ENCODE measurements at places on chromosomes 13 and 19.
A peak's percentile ranks its signal among the peaks of the same experiment; 100 is the strongest.

- DNase-seq, result no peak
Observed at GRCh38 chr13:29749401-29750182, 100.8 kb downstream of the UBL3 start.

GRCh38 chr13:79401259-79402070 lies 4.6 kb downstream of the RBM26 start:
- DNase-seq, result no peak

- no peak for DNase-seq
Observed at GRCh38 chr19:7916103-7916954, 1.7 kb downstream of the TGFBR3L start.

- DNase-seq, result no peak
Observed at GRCh38 chr19:38792250-38793111, 3.5 kb downstream of the LGALS7B start.

- no peak for DNase-seq
Observed at GRCh38 chr19:37197768-37198167, 12.6 kb downstream of the ZNF585B start.

- DNase-seq, result no peak
Observed at GRCh38 chr19:1672769-1673644, 20.6 kb upstream of the TCF3 start.

DNA sequence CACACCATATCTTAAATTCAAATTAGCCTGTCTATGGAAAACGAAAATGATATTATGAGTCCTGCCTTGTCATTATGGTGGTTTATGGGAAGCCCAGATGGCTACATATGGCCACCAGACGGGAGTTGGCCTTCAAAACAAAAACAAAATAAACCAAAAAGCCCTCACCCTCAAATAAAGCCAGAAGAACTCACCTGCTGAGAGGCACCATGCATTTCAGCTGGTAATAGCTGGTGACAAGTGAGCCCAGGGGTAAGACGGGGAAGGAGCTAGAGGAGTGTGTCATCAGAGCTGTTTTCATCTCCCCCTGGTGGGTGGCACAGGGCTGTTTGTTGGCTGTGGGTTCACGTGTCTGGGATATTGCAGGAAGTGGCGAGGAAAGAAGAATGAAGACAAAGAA lies 152.9 kb downstream of the EFNB2 start:
- DNase-seq, result no peak

DNA sequence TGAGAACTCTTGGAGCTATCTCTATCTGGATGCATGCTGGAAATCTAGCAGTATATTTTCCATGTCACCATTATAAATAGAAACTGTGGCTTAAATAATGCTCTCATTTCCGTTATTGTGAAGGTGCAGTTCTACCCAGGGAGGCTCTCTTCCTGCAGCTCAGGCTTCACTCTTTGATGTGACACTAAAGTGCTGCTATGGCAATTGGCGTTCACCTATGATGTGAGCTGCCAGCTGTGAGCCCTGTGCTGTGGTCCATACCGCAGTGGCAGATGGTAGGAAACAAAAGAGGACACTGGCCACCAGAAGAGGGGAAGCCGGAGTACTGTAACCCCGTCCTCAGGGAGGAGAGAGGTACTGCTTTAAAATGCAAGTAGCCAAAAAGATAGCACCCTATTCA lies 40.6 kb upstream of the ZNF681 start:
- peak; percentile 79 for DNase-seq

GRCh38 chr13:73055813-73056564 lies 2.8 kb upstream of the KLF5 start:
- DNase-seq, result no peak

- no peak for DNase-seq
Observed at GRCh38 chr13:99980824-99981734, 505 bp upstream of the ZIC2 start.

- no peak for DNase-seq
Observed at GRCh38 chr13:26163812-26164211, 58.3 kb downstream of the RNF6 start.
